RCC 7860 (cell line): ENCODE measurements at places on chromosomes 7 and 10.

- peak; percentile 16 for DNase-seq
Observed at GRCh38 chr10:119205894-119206602, 1.3 kb upstream of the GRK5 start.

DNA sequence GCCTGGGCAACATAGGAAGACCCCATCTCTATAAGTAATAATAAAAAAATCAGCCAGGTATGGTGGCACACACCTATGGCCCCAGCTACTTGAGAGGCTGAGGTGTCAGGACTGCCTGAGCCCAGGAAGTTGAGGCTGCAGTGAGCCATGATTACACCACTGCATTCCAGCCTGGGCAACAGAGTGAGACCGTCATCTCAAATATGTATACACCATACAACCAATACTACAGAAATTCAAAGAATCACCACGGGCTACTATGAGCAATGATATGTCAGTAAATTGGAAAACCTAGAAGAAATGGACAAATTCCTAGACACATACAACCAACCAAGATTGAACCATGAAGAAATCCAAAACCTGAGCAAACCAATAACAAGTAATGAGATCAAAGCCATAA, 60.3 kb upstream of the ZC3HAV1 start:
- no peak for DNase-seq

DNA sequence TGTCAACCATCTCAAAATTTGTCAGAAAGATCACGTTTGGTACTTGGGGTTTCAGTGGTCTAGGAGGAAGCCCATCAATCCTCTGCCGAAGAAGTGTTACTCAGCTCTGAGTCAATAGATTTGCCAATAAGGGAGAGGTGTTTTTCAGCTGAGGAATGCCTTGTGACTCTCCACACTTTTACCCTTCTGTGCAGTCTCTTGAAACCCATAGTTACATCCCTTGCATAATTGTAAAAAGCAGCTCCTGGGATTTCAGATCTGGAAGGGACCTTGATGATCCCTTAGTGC, 47.5 kb downstream of the INSYN2A start:
- peak; percentile 82 for DNase-seq

DNA sequence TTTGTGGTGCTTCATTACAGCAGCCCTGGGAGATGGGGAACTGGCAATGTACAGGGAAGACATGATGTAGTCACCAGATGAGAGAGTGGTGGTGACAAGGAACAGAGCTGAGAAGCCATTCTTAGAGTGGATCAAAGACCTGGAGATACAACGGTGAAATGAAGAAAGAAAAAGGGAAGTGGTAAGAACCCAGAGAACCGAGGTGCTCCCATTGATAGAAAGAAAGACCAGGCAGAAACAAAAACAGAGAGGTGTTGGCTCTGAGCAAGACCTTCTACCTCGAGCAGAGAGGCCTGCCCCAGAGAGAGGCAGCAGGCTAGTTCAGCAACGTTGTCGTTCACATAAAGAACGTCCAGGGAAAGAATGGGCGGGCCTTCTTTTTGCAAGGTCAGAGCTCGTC, 186.7 kb downstream of the ADAM12 start:
- no peak for DNase-seq

- no peak for DNase-seq
Observed at GRCh38 chr10:44761076-44761475, 150.1 kb upstream of the TMEM72 start.

DNA sequence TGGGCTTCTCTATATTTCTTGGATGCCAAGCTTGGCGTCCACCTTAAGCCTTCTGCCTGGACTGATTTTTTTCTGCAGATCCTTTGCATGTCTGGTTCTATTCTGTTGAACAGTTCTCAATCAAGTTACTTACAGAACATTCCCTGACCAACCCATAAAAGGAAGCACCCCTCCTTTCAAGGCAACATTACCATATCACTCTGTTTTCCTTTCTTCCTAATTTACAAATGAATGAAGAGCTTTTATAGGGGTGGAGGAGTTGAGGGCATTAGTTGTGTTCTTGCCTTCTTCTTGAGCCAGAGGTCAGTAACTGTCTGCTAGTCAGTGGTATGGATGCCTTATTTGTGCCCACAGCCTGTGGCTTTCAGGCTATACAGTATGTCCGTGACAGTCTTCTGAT, 361.0 kb downstream of the PHTF2 start:
- no peak for DNase-seq

- no peak for DNase-seq
Observed at GRCh38 chr10:131667047-131667446, 233.8 kb upstream of the PPP2R2D start.

GRCh38 chr10:74056050-74056818, 58.3 kb downstream of the VCL start:
- peak; percentile 57 for DNase-seq

- DNase-seq, result no peak
Observed at GRCh38 chr10:55191236-55191860, 390.3 kb upstream of the PCDH15 start.

GRCh38 chr7:15430911-15431310, 130.9 kb downstream of the AGMO start:
- DNase-seq, result no peak

DNA sequence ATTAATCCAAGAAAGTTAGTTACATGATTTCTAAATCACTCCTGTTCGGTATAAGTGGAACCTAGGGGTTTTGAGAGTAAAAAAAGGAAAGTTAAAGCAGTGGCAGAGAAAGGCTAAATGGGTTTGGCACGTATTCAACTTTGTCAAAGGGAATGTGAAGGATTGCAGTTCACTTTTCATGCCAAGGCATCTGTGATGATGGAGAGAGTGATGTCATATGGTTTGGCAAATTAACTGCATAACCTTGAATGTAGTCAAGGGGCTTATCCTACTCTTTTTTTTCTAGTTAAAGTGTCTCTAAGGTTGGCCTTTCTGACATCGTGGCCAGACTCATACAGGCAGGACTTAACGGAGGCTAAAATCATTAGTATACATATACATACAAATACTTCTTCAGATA, 277.8 kb downstream of the EXOC4 start:
- peak; percentile 23 for DNase-seq

DNA sequence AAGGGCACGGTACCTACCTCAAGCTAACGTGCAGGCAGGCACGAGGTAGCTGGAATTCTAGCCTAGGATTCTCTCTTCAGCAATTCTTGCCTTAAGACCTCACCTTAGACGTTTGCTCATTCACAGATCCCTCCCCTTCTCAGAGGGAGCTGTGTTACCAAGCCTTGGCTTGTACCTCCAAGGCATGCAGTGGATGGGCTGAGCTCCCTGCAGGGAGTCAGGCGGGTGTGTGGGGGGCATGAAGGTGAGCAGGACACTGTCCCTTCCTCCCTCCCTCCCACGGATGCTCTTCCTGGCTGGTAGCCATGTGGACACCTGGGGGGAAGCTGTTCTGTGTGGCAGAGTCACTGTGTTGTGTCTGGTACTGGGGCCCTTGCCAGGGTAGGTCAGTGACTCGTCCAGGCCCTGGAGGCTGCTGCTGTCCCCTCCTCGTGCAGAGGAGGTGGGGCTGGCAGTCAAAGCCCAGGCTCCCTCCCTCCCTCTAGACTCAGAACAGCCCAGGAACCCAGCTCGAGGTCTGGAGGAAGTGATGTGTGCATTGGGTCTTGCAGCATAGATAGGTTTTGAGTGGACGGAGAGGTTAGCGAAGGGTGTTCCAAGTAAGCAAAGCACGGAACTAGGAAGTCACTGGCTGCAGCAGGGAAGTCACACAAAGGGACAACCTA, 222.2 kb upstream of the SH2B2 start:
- DNase-seq, result peak; percentile 99

DNA sequence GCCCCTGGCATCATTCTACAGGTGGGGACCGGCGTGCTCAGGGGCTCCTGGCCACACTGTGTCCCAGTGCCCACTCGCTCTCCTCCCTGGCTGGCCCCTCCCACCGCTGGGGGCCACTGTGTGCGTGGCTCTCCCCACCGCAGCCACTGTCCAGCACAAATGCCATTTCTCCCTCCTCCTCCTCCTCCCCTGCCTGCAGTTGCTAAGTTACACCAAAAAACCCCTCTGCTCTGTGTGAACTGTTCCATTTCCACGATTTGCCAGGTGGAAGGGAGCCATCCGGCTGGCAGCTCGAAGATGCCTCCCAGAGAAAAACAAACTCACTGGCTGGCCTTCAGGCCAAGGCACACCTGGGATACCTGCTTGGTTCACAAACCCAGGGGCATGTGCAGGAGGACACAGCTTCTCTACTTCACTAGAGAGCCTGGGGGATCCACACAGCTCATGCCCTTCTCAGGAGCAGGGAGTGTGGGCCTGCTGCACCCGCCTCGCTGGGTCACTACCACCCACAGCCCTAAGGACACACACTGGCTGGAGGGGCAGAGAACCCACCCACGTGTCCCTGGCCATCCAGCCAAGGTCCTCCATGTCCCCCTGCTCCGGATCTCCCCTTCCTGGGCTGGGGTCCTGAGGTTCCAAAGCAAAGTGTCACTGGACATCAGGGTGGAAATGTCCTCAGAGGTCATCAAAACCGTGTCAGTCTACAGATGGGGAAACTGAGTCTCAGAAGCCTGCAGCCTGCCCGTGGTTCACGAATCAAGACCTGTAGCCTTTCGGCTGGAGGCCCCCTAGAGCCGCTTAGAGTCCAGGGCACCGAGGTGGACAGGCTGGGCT, 1.7 kb downstream of the RASGEF1A start:
- DNase-seq, result no peak

GRCh38 chr7:131488361-131488760, 68.1 kb downstream of the PODXL start:
- no peak for DNase-seq

GRCh38 chr7:108535257-108535656, 9.3 kb upstream of the PNPLA8 start:
- DNase-seq, result no peak

DNA sequence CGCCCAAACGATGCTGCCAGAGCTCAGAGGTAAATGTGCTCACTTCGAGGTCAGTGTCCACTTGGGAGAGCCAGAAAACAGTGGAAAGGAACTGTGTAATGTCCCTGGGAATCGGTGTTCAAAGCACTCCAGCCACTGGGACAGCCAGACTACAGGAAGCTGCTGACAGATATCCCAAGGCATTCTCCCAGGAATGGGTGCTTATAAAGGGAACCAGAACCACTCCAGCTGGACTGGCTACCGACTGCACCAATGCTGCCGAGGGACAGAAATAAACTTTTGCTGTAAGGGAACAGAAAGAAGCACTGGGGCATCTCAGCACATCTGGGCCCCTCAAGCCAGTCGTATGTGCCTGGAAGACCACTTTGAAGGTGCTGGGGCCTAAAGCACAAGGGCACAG, 76.7 kb downstream of the ATXN7L1 start:
- DNase-seq, result no peak

DNA sequence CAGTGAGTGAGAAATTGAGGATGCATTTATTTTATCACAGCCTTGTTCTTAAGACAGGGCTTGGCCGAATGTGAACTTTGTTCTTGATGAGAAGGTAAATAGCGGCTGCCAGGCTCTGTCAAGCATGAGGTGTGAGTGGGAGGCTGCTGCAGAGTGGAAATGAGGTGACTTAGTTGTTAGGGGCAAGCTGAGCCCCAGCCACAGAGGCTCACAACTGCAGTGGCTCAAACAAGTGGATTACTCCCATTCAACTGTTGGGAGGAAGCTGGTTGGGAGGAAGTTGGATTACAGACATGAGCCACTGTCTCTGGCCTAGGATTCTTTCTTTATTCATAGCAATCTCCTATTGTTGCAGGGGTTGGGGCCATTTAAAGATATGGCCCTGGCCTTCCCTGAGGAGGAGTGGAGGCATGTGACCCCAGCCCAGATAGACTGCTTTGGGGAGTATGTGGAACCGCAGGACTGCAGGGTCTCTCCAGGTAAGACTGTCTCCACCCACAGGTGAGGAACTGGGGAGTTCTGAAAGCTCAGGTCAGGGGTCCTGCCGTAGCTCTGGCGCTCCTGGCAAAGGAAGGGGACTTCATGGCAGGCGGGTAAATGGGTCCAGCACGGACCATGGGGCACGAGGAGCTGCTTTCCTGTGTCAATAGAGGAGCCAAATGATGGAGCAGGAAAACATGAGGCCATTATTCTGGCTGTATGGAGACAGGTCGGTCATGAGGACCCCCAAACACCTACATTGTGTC, 7.1 kb downstream of the ZSCAN25 start:
- DNase-seq, result no peak

GRCh38 chr10:99435986-99436638, 5.7 kb upstream of the GOT1 start:
- peak; percentile 31 for DNase-seq

DNA sequence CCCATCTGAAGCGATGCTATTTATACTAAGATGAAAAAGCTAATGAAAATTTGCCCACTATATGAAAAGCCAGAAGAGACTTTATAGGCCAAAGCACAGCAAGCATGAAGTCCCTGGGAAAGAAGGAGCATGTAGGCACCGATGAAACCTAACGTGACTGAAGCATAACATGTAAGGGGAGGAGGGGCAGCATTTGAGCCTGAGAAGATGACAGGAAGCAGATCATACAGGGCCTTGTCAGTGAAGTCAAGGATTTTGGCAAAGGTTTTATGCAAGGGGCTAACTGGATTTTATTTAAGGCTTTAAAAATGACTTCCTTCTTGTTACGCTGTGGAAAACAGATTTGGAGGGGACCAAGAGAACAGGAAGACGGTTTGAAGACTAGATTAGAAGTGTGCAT, 744.0 kb downstream of the PHTF2 start:
- no peak for DNase-seq

GRCh38 chr7:141333459-141333858, 217.8 kb upstream of the AGK start:
- no peak for DNase-seq

- DNase-seq, result no peak
Observed at GRCh38 chr7:40622941-40623501, 488.2 kb downstream of the SUGCT start.
